AG08395 (cell line): ENCODE measurements at places on chromosomes 6 and 20.

DNA sequence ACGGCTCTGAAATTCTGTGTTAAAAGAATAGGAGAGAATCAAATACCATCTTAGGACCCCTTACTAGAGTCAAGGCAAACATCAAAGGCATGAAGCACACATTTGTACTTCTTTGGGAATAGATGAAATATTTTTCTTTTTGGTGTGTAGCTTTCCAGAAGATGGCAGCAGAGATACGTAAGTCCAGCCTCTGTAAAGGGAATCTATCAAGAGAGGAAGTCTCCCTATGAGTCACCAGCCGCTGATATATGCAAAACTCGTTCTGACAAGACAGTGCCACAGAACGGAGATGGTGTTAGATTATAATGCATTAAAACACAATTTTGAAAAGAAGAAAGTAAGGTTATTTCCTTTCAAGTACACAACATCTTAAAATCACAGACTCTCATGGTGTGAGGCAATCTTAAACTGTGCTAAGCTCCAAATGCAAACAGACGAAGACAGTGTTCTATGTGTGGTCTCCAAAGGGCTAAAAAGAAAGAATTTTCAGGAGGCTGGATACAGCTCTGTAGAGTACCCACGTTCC is 120.0 kb upstream of the AGPAT4 start:
- DNase-seq, result peak; percentile 90

DNA sequence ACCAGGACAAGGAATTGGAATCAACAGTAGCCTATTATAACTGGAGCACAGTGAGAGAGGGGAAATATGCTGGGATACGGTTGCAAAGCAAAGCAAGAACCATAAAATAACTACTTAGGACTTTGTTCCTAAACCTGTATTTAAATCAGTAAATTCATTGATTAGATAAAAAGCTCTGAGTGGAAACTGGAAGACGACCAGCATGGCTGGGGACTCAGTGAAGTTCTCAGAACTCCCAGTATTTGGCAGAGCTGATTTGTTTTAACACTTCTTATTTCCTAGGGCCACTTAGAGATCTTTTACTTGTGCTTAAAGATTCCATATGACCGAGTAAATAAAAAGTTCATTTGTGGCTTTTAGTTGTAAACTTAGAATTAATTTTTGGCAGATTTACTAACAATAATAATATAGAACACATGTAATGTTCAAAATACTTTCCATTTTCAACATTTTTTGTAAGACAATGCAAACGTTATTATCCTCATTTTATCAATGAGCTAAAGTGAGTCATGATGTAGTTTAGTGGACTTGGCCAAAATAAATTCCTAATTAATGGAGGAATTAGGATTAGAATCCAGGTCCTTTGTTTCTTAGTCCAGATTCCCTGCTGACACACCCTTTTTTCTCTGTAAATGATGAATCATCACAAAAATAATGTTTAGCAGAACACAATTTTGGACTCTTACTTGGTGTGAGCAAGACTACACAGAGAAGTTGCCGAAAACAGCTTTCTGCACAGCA is 392.9 kb downstream of the GJA1 start:
- DNase-seq, result peak; percentile 36

DNA sequence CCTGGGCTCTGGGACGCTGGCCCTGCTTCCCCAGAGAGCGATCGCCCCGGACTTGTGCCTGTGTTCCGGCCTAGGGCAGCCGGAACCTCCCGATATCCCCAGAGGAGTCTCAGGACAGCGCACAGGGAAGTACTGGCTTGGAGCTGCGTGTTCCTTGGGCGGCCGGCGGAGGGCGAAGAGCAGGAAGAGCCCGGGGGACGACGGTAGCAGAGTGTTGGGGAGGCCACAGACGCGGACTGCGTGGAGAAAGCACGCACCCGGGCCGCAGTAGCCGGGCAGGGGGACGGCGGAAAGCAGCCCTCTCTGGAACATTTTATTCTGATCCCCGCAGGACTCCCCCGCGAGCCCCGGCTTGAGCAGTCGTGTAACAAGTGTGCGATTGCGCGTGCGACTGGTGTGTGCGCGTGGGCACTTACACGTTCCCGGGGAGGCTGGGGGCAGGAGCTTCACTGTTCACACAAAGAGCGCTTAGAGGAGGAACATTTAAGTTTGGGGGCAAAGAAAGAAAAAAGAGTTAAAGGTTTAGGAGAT is 36.1 kb downstream of the NCR2 start:
- peak; percentile 59 for DNase-seq

- no peak for DNase-seq
Measured at GRCh38 chr6:11752360-11752759, 26.2 kb downstream of the ADTRP start.

- DNase-seq, result no peak
Measured at GRCh38 chr20:59019217-59019616, at the start of gene TUBB1. Gene TUBB1 (plus strand): TSS chr20:59019429. CDS start chr20:59019523, 94 bp downstream.

DNA sequence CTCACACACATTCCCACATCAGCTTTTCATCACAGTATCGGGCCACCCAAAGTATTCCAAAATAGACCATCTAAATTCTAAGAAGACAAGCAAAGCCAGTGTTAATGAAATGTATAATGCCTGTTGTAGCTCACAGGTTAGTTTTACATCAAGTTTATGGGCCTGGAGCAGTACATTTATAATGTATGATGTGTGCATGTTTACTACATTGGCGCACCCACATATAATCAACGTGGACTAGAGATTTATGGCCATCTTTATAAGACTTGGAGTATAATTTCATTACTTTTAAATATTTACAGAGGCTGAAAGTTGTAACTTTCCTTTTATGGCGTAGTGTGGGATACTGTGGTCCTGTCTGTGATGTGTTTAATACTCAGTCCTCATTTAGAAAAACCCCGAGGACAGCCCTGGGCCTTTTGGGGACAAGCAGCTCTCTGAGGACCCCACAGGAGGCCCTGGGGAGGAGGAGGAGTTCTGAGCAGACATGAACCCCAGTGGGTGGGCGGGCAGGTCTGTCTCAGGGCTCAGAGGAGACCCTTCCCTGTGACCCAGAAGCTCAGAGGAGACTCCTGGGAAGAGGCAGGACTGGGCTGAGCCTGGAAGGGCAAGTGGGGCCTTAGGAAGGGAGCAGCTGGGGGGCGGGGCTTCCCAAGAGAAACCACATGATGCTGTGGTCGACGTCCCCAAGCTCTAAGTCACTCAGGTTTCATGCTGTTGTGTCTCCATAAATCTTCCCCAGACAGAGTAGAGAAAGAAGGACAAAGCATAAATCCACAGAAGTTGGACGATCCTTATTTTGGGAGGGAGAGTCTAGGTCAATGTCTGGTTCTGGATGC is 232.1 kb downstream of the PREX1 start:
- DNase-seq, result no peak
